Effector CD8-positive, alpha-beta T cell (primary cell): ENCODE measurements at places on chromosomes 5 and 9.

GRCh38 chr5:19266791-19267190 is 721.2 kb downstream of the CDH18 start:
- DNase-seq: no peak

- no peak for DNase-seq
Observed at GRCh38 chr9:94785215-94786169, 59.0 kb downstream of the AOPEP start.

GRCh38 chr9:114828303-114828650 is 22.4 kb upstream of the TNFSF15 start:
- DNase-seq: no peak

- no peak for DNase-seq
Observed at GRCh38 chr9:105257809-105258208, 13.4 kb downstream of the SLC44A1 start.

DNA sequence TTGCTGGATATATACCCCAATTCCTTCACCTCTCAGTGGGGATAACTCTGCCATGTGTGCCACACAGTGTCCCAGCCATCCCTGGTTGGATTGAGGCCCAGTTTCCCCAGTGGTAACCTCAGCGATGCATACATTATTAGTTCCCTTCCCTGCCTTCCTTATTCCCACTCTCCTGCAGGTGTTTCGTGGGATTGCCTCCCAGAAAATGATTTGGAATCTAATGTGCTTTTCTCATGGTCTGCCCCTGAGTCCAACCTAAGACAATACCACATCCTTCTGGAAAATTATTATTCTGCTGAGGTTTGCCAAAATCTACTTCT is 8.4 kb upstream of the SPINK4 start:
- DNase-seq: no peak

- DNase-seq: no peak
Observed at GRCh38 chr9:124906966-124907365, 33.9 kb downstream of the GOLGA1 start.

DNA sequence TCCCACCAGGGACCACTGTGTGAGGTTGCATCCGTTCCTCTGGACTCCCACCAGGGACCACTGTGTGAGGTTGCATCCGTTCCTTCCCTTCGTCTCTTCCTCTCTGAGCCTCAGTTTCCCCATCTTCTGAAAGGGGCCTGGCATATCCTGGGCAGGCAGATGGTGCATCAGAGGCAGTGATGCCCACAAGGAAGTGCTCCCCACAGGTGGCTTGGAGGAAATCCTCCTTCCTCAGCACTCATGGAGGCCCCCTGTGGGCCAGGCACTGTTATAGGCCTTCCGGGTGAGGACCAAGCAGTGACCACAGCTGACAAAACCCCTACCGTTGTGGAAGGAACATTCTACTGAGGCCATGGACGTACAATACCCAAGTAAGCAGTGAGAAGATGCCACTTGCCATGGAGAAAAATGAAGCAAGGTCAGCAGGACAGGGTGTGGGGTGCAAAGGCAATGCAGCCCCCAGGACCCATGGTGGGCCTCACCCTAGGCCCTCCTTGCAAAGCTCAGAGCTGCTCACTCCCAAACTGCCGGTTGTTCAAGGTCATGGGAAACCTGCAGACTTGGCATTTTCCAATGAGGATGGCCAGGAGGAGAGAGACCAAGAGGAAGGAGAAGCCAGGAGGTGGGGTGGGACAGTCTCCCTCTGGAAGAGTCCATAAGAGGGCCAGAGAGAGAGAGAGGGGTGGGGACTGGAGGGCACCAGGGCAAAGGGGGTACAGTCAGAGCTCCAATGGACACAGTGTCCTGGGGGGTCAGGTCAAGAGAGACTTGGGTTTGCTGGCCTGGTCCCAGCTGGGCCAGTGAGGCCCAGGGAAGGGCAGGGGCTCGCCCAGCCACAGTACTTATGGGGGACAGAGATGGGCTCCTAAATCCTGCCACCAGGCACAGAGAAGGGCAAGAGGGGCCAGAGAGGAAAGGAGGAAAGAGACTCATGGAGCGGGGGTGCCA is 51.1 kb downstream of the C9orf50 start:
- no peak for DNase-seq

GRCh38 chr9:88890546-88890945 is 100.7 kb upstream of the S1PR3 start:
- DNase-seq: no peak

DNA sequence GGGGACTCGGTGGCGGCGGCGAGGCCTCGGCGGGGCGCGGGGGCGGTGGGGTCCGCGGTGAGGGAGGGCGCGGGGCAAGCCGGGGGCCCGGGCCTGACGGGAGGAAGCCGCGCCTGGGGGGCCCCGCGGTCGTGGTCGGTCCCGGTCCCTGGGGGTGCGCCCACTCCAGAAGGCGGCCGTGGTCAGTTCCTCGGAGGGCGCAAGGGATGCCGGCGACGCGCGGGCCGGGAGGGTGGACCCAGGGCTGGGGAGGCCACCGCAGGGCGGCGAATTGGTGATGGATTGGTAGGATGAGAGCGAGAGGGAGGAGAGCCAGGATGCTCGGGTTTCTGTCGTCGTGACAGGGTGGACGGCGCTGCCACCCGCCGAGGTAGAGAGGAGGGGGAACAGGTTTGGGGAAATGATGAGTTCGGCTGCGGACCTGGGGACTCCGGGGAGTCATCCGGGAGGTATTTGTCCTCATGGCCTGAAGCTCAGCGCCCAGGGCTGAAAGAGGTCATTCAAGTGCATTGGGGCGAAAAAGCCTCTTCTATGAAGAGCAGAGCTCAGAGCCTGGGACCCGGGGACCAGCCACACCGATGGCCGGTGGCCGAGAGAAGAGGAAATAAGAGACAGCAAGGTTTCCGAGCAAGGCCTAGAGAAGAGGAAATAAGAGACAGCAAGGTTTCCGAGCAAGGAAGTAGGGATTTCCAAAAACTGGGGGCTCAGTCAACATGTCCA is 557 bp downstream of the GNG10 start:
- no peak for DNase-seq

- DNase-seq: no peak
Observed at GRCh38 chr5:136886608-136887007, 521.3 kb upstream of the TRPC7 start.

- DNase-seq: no peak
Observed at GRCh38 chr5:180976518-180976917, 12.1 kb upstream of the BTNL3 start.
